ENCODE measurements at places on chromosomes 3 and 15.

DNA sequence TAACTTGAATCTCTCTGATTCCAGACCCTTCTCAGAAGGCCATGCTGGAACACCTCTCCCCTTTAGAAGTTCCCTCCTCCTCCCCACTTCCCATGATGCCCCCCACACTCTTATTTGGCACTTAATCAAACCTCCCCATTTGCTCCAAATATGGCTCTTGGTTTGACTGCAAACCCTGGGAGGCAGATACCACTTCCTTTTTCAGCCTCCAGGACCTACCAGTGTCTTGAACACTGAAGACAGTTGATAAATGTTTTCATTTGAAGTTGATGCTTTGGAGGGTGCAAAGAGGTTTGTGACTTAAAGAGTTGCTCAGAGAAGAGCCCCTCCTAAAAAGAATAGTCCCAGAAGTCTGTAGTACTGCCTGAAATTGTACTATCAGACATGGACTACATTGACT lies 61.5 kb downstream of the SEMA5B start:
- H3K4me3 ChIP-seq: no peak overlapping the region
- no peaks in the 10 kb centered on the region for H3K4me1 ChIP-seq
- peaks cover 5% of the 10 kb centered on the region for H3K27me3 ChIP-seq
- no peaks in the 10 kb centered on the region for H3K36me3 ChIP-seq
- no peak overlapping the region for H3K27ac ChIP-seq
- no peak for DNase-seq

DNA sequence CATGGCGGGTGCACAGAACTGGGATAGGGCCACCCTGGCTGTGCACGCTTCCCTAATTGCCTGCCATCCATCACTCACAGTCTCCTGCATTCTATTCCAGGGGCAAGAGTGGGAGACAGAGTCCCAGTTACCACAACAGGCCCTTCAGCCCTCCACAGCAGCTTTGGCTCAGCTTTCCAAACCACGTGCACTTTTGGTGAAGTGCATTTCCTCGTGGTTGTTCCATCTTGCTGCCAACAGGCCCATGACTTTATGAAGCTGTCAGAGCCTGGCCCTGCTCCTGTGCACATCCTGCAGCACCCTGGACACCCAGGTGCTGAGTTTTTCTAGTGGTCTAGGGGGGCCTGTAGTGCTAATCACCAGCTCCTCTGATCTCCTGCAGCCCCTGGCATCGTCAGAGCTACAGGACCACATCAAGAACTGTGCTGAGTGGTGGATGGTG lies 110.2 kb downstream of the ADCY5 start:
- no peak for DNase-seq
- H3K27ac ChIP-seq: no peak overlapping the region
- no peak overlapping the region for H3K4me3 ChIP-seq
- H3K4me1 ChIP-seq: peaks cover 6% of the 10 kb centered on the region
- H3K27me3 ChIP-seq: no peaks in the 10 kb centered on the region

DNA sequence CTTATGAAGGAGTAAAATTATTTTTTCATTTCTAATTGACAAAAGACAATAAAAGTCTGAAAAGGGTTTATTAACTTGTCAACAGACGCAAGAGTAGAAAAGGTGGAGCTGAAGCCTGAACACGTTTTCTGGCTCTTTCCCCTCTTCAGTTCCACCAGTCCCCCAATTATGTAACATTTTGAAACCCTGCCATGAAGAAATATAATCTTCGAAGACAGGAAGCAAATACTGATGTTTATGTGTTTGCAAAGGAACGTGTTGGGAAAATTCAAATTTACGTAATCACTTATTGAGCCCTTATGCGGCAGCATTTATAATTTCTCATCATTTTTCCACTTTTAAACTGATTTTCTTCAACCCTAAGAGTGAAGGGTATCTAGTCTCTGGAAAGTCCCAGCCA lies 767 bp downstream of the AP3S2 start:
- peak overlapping the region; percentile 99 for H3K4me3 ChIP-seq
- DNase-seq: no peak
- peaks cover 8% of the 10 kb centered on the region for H3K27me3 ChIP-seq
- H3K27ac ChIP-seq: peak overlapping the region; percentile 97

- H3K4me3 ChIP-seq: no peak overlapping the region
- DNase-seq: no peak
- H3K27me3 ChIP-seq: peaks cover under 1% of the 10 kb centered on the region
- H3K4me1 ChIP-seq: peaks cover 8% of the 10 kb centered on the region
Measured at GRCh38 chr15:52733696-52734255, 54.6 kb upstream of the ATOSA start.

GRCh38 chr3:159239059-159239458 lies 437.2 kb downstream of the MFSD1 start:
- no peak for DNase-seq
- H3K36me3 ChIP-seq: no peaks in the 10 kb centered on the region
- no peaks in the 10 kb centered on the region for H3K4me1 ChIP-seq
- H3K4me3 ChIP-seq: no peak overlapping the region
- no peak overlapping the region for H3K27ac ChIP-seq

- H3K36me3 ChIP-seq: peaks cover 47% of the 10 kb centered on the region
- H3K27ac ChIP-seq: peak overlapping the region; percentile 95
- no peaks in the 10 kb centered on the region for H3K27me3 ChIP-seq
- DNase-seq: no peak
- peaks cover 32% of the 10 kb centered on the region for H3K4me1 ChIP-seq
Measured at GRCh38 chr3:101781166-101781565, 2.2 kb downstream of the NXPE3 start.

GRCh38 chr3:123405936-123406510 lies 42.9 kb downstream of the ADCY5 start:
- DNase-seq: no peak
- H3K27ac ChIP-seq: no peak overlapping the region
- H3K4me3 ChIP-seq: no peak overlapping the region

DNA sequence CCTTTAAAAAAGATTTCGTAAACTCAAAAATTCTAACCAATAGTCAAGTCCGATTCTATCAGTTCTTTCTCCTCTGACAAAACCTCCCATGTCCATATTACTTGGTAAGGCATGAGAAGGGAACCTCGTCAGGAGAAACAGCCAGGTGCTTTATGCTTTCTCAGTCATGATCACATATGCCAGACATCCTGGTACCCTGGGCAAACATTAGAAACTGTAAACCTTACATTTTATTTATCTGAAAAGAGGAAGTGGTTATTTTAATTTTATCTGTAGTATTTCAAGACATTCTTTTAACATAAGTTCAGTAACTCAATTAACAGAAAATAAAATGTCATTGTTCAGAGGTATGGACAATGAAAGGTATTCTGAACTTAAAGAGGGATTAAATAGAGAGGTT lies 474.8 kb upstream of the GBE1 start:
- no peak for DNase-seq
- H3K36me3 ChIP-seq: no peaks in the 10 kb centered on the region
- no peaks in the 10 kb centered on the region for H3K27me3 ChIP-seq
- no peak overlapping the region for H3K27ac ChIP-seq
- H3K4me3 ChIP-seq: no peak overlapping the region

- H3K27ac ChIP-seq: no peak overlapping the region
- no peak overlapping the region for H3K4me3 ChIP-seq
- peaks cover 15% of the 10 kb centered on the region for H3K4me1 ChIP-seq
- peaks cover 7% of the 10 kb centered on the region for H3K36me3 ChIP-seq
- no peak for DNase-seq
Measured at GRCh38 chr3:129897026-129897425, 3.5 kb upstream of the TMCC1 start.

- no peaks in the 10 kb centered on the region for H3K27me3 ChIP-seq
- no peaks in the 10 kb centered on the region for H3K36me3 ChIP-seq
- H3K4me1 ChIP-seq: no peaks in the 10 kb centered on the region
- no peak overlapping the region for H3K27ac ChIP-seq
Measured at GRCh38 chr3:155190691-155191090, 102.8 kb downstream of the STRIT1 start.

DNA sequence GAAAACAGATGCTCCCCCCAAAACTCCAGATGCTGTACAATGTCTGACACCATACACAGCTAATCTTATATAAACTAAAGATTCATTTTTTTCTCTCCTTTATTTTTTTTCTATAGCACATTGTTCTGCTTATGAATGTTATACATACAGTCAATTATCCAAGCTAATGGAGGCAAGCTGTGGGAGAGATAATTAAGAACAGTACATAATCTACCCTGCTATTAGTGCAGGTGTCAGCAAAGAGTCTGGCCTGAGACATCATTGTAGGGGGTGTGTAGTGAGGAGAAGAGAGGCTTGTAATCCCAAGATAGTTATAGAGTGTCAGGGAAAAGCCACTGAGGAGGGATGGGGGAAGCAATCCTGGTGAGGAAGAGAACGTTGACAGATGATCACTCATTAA lies 25.4 kb upstream of the CHMP2B start:
- H3K4me3 ChIP-seq: no peak overlapping the region
- no peak overlapping the region for H3K27ac ChIP-seq
- H3K27me3 ChIP-seq: peaks cover 9% of the 10 kb centered on the region
- no peak for DNase-seq
- no peaks in the 10 kb centered on the region for H3K4me1 ChIP-seq
- no peaks in the 10 kb centered on the region for H3K36me3 ChIP-seq

GRCh38 chr15:63238796-63239195 lies 38.6 kb upstream of the APH1B start:
- peaks cover 51% of the 10 kb centered on the region for H3K36me3 ChIP-seq
- DNase-seq: no peak
- H3K27ac ChIP-seq: peak overlapping the region; percentile 39

DNA sequence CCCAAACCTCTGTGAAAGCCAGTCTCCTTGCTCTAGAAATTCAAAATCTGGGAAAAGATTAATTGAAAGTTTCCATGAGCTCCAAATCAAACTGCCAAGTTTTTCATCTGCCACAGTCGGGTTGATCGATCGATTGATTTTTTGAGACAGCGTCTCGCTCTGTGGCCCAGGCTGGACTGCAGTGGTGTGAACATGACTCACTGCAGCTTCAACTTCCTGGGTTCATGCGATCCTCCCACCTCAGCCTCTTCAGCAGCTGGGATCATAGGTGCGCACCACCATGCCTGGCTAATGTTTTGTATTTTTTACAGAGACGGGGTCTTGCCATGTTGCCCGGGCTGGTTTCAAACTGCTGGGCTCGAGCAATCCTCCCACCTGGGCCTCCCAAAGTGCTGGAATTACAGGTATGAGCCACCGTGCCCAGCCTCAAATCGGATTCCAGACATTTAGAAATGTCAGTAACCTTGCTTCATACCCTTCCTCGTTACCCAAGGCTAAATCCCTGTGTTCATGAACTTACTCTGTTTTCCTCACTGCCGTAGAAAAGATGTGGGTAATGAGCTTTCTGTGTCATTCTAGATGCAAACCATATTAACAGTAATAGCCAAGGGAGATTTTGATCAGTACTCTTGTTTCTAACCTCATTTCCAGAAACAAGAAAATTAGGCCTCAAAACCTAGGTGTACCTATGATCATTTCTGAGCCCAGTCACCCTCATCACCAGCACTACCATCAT lies 105.9 kb upstream of the AKAP13 start:
- no peak overlapping the region for H3K4me3 ChIP-seq
- no peaks in the 10 kb centered on the region for H3K36me3 ChIP-seq
- DNase-seq: no peak
- no peak overlapping the region for H3K27ac ChIP-seq
- no peaks in the 10 kb centered on the region for H3K4me1 ChIP-seq

DNA sequence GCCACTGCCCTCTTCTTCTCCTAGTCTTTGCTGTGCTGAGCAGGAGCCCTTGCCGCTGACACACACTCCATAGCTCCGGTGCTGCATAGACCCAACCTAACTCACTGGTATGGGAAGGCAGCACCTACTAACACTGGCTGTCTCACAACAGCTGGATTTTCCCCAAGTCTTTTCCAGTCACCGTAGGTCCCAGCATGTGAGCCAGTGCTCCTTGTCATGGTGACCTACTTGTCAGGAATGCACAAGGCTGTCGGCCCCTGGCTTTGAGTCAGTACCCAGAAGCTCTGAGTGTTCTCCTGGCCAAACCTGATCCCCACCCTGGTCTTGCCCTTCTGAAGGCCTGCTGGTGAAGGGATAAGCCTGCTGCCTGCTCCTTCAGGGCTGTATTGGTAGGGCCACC lies 25.7 kb downstream of the AMOTL2 start:
- H3K4me3 ChIP-seq: no peak overlapping the region
- H3K4me1 ChIP-seq: no peaks in the 10 kb centered on the region
- DNase-seq: no peak
- no peaks in the 10 kb centered on the region for H3K36me3 ChIP-seq
- peaks cover 28% of the 10 kb centered on the region for H3K27me3 ChIP-seq

DNA sequence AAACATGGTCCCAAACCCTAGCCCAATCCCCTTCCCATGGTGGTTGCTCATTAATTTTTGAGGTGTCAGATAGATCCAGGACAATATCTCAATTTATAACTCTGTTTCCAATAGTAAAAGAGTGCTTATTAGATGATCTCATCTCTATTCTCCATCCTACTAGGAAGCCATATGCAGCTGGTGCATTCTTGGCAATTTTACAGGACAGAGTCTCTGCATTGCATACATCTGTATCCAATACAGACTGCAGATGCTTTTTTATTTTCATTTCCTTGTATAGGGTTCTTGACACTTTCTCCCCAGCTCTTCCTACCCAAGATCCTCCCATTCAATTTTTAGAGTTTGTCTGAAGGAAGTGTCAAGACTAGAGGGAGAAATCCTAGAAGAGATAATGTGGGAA lies 194.8 kb upstream of the DPH6 start:
- H3K27ac ChIP-seq: no peak overlapping the region
- no peaks in the 10 kb centered on the region for H3K4me1 ChIP-seq
- no peak overlapping the region for H3K4me3 ChIP-seq
- H3K36me3 ChIP-seq: no peaks in the 10 kb centered on the region

DNA sequence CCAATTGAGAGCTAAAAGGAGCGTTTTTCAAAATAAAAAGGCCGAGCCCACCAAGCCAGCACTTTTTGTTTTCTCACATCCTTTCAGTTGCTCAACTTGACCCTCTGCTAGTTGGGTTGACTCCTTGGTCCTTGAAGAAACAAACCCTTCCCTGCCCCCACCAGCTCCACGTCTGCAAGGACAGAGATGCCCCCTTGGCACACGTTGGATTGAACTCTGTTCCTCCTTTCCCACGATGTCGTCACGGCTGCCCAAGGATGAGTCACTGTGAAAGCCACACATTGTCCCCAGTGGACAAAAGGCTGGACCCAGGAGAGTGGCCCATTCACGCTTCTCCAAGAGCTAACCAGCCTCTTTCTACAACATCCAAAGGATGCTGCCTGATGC lies 43.0 kb upstream of the SPATA12 start:
- H3K4me1 ChIP-seq: no peaks in the 10 kb centered on the region
- H3K27ac ChIP-seq: no peak overlapping the region
- no peak overlapping the region for H3K4me3 ChIP-seq
- no peak for DNase-seq
- no peaks in the 10 kb centered on the region for H3K36me3 ChIP-seq
- H3K27me3 ChIP-seq: peaks cover 32% of the 10 kb centered on the region
